ENCODE measurements at places on chromosomes 2 and 18.

- no peak for DNase-seq
These were observed 536.3 kb upstream of the GCFC2 start for GRCh38 chr2:76247006-76247405.

- DNase-seq = no peak
These were observed 128.6 kb upstream of the ZSWIM2 start for GRCh38 chr2:186977433-186978045.

DNA sequence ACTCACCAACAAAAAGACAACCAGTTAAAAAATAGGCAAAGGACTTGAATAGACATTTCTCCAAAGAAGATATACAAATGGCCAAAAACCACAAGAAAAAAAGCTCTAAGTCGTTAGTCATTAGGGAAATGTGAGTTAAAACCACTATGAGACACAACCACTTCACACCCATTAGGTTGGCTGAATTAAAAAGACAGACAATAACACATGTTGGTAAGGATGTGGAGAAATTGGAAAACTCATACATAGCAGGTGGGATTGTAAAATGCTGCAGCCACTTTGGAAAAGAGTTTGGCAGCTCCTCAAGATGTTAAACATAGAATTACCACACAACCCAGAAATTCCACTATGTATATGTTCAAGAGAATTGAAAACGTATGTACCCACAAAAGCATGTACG, 117.6 kb upstream of the SPATS2L start:
- DNase-seq = peak; percentile 52

GRCh38 chr2:154484338-154485099, 214.0 kb upstream of the KCNJ3 start:
- DNase-seq = no peak

DNA sequence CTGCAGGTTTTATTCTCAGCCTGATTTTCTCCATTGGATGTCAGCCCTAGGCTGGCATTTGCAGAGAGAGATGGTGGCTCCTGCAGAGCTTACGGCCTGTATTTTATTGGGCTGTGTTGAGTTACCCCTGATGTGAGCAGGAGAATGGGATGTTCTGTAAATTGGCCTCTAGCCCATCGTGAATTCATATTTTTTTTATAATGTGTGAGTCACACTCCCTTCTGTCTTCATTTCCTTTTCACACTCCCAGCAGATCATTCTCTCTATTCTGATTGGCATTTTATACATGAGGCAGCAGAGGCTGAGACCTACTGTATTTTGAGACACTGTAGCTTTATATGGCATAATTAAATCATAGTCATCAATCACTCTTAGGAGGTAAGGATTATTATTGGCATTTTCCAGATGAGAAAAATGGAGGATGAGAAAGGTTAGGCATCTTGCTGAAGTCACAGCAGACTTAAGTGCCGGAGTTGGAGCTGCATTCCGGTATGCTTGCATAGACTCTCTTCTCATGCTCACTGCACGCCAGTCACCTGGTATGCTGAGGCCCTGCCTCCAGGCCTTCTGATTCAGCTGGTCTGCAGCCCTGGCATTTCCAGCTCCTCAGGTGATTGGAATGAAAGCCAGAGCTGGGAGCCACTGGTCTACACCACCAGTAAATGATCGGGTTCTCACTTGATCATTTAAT, 142.4 kb downstream of the NEDD4L start:
- DNase-seq = peak; percentile 24

- no peak for DNase-seq
These were observed 3.6 kb upstream of the AQP4 start for GRCh38 chr18:26868968-26869586.

- no peak for DNase-seq
These were observed 320.4 kb downstream of the ASXL3 start for GRCh38 chr18:33898427-33898826.

DNA sequence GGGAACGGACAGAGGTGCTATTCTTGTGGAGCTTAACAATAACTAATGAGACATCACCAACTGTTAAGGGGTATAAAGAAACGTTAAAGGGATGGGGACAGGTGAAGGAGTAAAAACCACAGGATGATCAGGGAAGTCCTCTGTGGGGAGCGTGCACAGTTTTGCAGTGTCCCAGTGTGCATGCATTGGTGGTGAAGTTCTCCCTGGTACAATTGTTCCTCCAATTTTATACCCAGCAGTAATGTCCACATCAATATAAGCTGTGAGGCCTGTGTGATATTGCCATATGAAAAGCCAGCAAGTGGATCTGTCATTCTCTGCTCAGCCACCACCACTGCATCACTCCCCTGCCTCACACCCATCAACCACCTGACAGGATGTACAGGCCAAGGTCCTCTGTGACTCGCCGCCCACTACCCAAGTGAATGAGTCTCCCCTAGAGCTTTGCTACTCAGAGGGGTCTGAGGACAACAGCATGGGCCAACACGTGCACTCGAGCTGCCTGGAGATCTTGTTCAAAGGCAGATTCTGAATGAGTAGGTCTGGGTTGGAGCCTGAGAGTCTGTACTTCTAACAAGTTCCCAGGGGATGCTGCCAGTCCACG, 4.6 kb downstream of the MLPH start:
- no peak for DNase-seq

- DNase-seq = no peak
These were observed 31.4 kb downstream of the ZCCHC2 start for GRCh38 chr18:62554061-62554815.

- no peak for DNase-seq
These were observed 18.4 kb downstream of the LIPG start for GRCh38 chr18:49580279-49580678.

DNA sequence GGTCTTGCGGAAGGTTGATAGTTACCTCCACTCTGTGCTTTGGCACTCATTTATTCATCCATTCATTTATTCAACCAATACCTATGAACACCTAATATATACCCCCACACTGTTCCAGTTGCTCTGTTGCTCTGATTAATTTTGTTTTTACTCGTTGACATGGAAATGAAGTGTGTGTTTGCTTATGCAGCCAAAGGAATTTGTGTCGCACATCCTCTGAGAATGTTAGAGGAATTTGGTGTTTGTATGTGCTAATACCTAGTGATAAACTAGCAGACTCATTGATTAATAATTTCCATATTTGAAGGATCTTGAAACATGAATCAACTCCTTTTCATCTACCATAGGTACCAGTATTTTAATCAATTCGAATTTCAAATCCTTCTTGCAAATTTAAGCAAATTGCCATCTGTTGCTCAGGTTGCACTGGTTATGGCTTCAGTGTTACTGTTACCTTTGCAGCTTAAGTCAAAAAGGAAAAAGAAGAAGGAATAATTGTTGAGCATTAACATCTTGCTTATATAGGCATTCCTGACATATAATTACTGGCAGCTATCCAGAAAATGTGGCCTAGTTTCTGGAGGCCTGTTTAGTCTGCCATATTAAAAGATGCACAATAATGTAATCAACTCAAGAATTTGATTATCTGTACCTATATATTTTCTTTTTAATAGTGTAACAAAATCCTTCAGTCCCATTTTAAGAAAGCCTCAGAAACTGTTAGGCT, 25.7 kb upstream of the CRIM1 start:
- DNase-seq = peak; percentile 17

- DNase-seq = peak; percentile 64
These were observed 54.5 kb upstream of the SPAG16 start for GRCh38 chr2:213229814-213230213.

GRCh38 chr2:10345126-10345525, 42.4 kb downstream of the HPCAL1 start:
- DNase-seq = no peak
